Caco-2 (cell line): ENCODE measurements at places on chromosomes 2 and 18. TPM values are rescaled to one million over a fixed set of nuclear protein-coding genes. Genes with fewer than 3 reads are reported as not detected.

The REG3G gene
- not detected in 2 replicates for total RNA-seq

The FAM228A gene
- not detected in 2 replicates for total RNA-seq

The KATNAL2 gene
- not detected in 2 replicates for total RNA-seq

The DNAH6 gene
- total RNA-seq, result 0.32 and 0.70 TPM in 2 replicates

The IL37 gene
- 0.44 TPM in 1 of 2 replicates, not detected in the other for total RNA-seq

The ICOS gene
- not detected in 2 replicates for total RNA-seq

The MYO7B gene
- total RNA-seq, result 0.27 and 0.58 TPM in 2 replicates

The CD226 gene
- 0.02 TPM in 1 of 2 replicates, not detected in the other for total RNA-seq

The UGT1A1 gene
- total RNA-seq, result 2.6 and 3.0 TPM in 2 replicates

The CRYBA2 gene
- 0.59 TPM in 1 of 2 replicates, not detected in the other for total RNA-seq

DNA sequence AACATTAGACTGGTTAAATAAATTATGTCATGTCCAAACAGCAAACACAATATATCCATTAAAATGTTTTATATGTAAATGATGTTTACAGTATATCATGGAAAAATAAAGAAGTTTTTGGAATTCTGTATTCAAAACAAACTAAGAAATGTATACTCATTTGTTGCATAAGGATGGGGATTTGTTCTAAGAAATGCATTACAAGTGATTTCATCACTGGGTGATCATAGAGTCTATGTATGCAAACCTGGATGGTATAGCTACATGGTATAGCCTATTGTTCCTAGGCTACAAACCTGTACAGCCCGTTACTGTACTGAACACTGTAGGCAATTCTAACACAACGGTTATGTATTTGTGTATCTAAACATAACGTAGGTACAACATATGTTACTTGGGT is 35.1 kb downstream of the ARL5A start:
- H3K36me3 ChIP-seq, result no peaks in the 10 kb centered on the region
- H3K4me1 ChIP-seq, result no peaks in the 10 kb centered on the region
- no peak overlapping the region for H3K4me3 ChIP-seq
- no peaks in the 10 kb centered on the region for H3K27me3 ChIP-seq
- no peak for DNase-seq
- no peak overlapping the region for H3K27ac ChIP-seq

DNA sequence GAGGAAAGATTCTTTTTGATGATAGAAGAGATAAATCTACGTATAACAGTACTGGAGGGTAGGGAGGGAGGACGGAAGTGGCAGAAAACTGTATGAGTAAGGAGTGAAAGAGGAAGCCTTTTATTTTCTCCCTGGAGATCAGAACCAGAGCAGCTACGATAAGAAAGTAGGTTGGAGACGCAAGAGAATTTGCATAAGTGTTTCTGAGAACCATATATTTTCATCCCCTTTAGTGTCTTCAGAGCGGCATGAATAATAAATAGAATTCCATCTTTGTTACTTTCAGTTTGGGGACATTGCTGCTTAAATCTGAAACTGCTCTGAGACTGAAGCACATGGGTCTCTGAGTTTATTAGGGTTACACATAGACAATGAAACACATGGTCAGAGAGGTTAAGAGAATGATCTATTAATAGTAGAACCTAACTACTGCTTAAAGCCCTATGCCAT is 230.2 kb upstream of the TNP1 start:
- peaks cover 1% of the 10 kb centered on the region; the same call in 1 of the 2 replicates for H3K27me3 ChIP-seq
- H3K4me1 ChIP-seq, result no peaks in the 10 kb centered on the region
- no peak overlapping the region for H3K4me3 ChIP-seq
- H3K27ac ChIP-seq, result no peak overlapping the region
- DNase-seq, result no peak

DNA sequence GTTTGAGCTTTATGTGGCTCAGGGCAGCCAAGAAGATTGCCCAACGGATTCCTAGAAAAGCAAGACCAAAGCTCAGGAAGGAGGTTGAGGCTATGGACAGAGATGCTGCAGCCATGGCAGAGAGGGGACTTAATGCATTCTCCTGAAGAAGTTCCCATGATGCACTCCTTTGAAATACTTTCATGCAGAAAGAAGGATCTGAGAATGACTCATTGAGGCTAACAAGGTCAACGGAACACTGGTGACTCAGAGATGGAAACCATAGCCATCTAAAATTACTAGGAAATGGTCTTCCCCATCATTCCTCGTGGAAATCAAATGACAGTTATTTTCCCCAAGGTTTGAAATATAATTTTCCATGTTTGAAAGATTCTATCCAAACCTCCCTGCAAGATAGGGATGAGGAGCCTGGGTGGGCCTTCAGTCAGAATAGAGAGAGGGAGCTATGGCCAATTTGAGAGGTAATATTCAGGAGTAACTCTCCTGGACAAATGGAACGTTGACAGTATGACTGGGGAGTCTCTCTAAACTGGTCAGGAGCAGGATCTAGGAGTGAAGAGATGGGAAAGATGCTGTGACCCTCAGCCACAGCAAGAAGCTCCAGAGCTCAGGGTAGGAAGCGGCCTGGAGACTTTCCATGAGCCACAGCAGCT is 63.0 kb downstream of the REEP1 start:
- no peaks in the 10 kb centered on the region for H3K36me3 ChIP-seq
- no peak for DNase-seq
- H3K4me3 ChIP-seq, result no peak overlapping the region
- peaks cover 24% of the 10 kb centered on the region for H3K4me1 ChIP-seq
- H3K27me3 ChIP-seq, result no peaks in the 10 kb centered on the region

DNA sequence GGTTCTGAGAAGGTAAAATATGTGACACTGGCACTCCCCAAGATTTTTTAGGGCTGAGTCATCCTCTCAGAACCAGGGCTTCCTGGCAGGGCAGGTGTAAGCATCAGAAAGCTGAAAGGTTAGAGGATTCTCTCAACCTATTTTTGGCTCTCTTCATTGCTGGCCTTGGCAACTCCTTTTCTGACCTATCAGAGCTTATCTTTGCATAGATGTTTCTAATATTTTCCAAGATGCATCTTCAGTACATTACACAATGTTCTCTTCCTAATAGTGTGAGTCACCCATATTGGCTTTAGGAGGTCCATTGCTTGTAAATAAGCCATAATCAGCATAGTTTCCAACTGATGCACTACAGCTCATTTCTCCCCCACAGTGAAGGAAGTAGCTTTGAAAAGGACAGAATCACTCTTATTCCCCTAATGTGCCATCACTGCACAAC is 2008.4 kb upstream of the PIK3C3 start:
- peaks cover 4% of the 10 kb centered on the region; the same call in 1 of the 2 replicates for H3K4me1 ChIP-seq
- DNase-seq, result no peak
- H3K36me3 ChIP-seq, result no peaks in the 10 kb centered on the region
- H3K27ac ChIP-seq, result no peak overlapping the region
- H3K4me3 ChIP-seq, result no peak overlapping the region
- H3K27me3 ChIP-seq, result no peaks in the 10 kb centered on the region

DNA sequence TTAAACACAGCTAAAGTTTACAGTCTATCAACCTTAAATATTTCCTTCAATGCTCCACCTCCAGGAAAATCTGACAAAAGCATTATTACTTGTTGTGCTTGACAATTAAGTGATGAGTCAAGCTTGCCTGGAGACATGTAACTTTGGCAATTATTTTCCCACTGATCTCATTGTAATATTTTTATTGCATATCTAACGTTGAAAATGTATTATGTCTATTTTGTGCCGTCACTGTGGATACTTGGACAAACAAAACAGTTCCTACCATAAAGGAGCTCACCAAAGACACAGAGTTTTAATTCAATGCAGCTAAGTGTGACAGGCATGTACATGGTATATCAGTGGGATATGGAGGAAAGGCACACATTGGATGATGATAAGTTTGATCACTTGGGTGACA is 24.7 kb downstream of the RNF103 start:
- H3K27ac ChIP-seq, result no peak overlapping the region
- no peak overlapping the region for H3K4me3 ChIP-seq
- no peaks in the 10 kb centered on the region for H3K4me1 ChIP-seq
- DNase-seq, result no peak
- no peaks in the 10 kb centered on the region for H3K36me3 ChIP-seq

GRCh38 chr2:9668687-9669345 is 38.0 kb upstream of the YWHAQ start:
- no peak overlapping the region for H3K27ac ChIP-seq
- no peaks in the 10 kb centered on the region for H3K36me3 ChIP-seq
- H3K27me3 ChIP-seq, result no peaks in the 10 kb centered on the region
- no peak overlapping the region for H3K4me3 ChIP-seq
- H3K4me1 ChIP-seq, result no peaks in the 10 kb centered on the region

- peaks cover 13% of the 10 kb centered on the region for H3K4me1 ChIP-seq
- no peak for DNase-seq
- H3K27me3 ChIP-seq, result no peaks in the 10 kb centered on the region
- H3K36me3 ChIP-seq, result no peaks in the 10 kb centered on the region
These were observed 24.3 kb upstream of the UBE2F start for GRCh38 chr2:237942513-237942899.

DNA sequence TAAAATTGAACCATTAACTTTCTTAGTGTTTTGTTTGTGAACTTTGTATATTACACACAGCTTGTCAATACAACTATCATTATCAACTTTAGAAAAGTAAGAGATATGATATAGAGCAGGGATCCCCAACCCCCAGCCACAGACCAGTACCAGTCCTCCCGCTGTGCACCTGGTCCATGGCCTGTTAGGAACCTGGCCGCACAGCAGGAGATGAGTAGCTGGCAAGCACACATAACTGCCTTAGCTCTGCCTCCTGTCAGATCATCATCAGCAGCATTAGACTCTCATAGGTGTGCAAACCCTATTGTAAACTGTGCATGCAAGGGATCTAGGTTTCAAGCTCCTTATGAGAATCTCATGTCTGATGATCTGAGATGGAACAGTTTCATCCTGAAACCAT is 491.0 kb upstream of the NXPH2 start:
- H3K4me1 ChIP-seq, result no peaks in the 10 kb centered on the region
- DNase-seq, result no peak
- no peak overlapping the region for H3K27ac ChIP-seq

- H3K27me3 ChIP-seq, result no peaks in the 10 kb centered on the region
- no peak for DNase-seq
- no peak overlapping the region for H3K4me3 ChIP-seq
- no peaks in the 10 kb centered on the region for H3K4me1 ChIP-seq
- peaks cover 1% of the 10 kb centered on the region; the same call in 1 of the 2 replicates for H3K36me3 ChIP-seq
- no peak overlapping the region for H3K27ac ChIP-seq
These were observed 5.8 kb upstream of the RNU4ATAC start for GRCh38 chr2:121524685-121525425.

DNA sequence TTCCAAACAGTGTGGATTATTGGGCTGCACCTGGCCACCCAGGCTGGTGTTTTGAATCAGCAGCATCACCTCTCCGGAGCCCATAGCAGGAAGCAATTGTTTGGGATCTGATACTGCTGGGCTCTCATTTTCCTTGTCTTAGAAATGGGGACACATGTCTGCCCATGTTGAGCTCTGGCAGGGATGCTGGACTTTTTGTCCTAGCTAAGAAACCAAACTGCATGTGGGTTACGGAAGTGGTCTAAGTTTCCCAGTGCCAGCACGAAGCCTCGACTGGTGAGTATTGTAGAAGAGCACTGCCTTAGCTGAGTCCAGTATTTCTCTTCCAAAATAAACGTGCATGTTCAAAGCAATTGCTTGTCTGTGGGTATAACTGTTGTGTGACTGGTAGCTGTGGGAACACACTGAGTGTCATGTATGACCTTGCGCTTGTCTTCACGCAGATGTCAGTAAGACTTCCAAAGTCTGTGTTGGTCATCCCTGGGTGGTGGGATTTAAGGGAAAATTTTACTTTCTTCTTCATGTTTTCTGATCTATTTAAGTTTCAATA is 43.6 kb downstream of the SH3RF3 start:
- H3K4me3 ChIP-seq, result no peak overlapping the region
- no peaks in the 10 kb centered on the region for H3K27me3 ChIP-seq
- no peak for DNase-seq
- no peaks in the 10 kb centered on the region for H3K4me1 ChIP-seq
- H3K27ac ChIP-seq, result peak overlapping the region; percentile 17

DNA sequence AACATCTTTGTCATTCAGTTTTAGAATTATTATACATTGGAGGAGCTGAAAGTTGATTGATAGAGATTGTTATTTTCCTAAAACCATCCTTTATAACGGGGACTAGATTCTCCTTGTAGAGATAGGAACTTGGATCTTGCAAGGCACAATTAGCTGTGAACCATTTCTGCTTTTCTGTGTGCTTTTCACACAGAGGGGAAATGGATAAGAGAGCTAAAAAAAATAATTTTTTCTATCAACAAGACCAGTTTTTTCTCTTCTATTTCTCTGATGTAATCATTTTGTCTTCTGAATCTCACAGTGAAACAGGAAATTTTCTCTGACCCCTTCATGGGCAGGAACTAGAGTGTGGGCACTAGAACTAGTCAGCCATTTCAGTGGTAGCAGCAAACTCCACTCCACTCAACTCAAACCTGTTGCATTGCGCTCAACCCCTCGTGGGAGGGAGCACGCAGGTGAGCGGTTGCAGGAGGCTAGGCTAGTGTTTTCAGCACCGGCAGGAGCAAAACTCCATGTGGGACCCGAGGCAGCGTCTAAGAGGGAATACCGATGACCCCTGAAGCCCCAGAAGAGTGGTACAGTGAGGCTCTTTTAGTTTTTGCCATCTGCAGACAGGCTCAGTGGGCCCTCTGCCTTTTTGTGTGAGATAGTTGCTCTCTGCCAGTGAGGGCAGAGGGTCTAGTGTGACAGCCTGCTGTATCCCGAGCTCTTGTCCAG is 24.0 kb upstream of the SLC39A10 start:
- no peak overlapping the region for H3K27ac ChIP-seq
- H3K27me3 ChIP-seq, result no peaks in the 10 kb centered on the region
- no peak overlapping the region for H3K4me3 ChIP-seq
- no peak for DNase-seq

GRCh38 chr2:187529977-187530721 is 24.1 kb downstream of the TFPI start:
- no peaks in the 10 kb centered on the region for H3K36me3 ChIP-seq
- no peak for DNase-seq
- no peak overlapping the region for H3K4me3 ChIP-seq
- peaks cover 7% of the 10 kb centered on the region; the same call in 1 of the 2 replicates for H3K4me1 ChIP-seq
- no peaks in the 10 kb centered on the region for H3K27me3 ChIP-seq

- peaks cover 9% of the 10 kb centered on the region; the same call in 1 of the 2 replicates for H3K4me1 ChIP-seq
- no peaks in the 10 kb centered on the region for H3K27me3 ChIP-seq
- no peaks in the 10 kb centered on the region for H3K36me3 ChIP-seq
- H3K4me3 ChIP-seq, result peak within 1 kb of the TSS; percentile 97
These were observed at the start of gene FAM117B for GRCh38 chr2:202634556-202635427. TSS of gene FAM117B (plus strand) at chr2:202634969. CDS start at chr2:202635188, 219 bp downstream.

GRCh38 chr2:200698217-200698616 is 112.4 kb downstream of the AOX1 start:
- H3K27ac ChIP-seq, result no peak overlapping the region
- H3K36me3 ChIP-seq, result no peaks in the 10 kb centered on the region
- H3K4me3 ChIP-seq, result no peak overlapping the region
- peaks cover 14% of the 10 kb centered on the region for H3K4me1 ChIP-seq
- no peaks in the 10 kb centered on the region for H3K27me3 ChIP-seq

DNA sequence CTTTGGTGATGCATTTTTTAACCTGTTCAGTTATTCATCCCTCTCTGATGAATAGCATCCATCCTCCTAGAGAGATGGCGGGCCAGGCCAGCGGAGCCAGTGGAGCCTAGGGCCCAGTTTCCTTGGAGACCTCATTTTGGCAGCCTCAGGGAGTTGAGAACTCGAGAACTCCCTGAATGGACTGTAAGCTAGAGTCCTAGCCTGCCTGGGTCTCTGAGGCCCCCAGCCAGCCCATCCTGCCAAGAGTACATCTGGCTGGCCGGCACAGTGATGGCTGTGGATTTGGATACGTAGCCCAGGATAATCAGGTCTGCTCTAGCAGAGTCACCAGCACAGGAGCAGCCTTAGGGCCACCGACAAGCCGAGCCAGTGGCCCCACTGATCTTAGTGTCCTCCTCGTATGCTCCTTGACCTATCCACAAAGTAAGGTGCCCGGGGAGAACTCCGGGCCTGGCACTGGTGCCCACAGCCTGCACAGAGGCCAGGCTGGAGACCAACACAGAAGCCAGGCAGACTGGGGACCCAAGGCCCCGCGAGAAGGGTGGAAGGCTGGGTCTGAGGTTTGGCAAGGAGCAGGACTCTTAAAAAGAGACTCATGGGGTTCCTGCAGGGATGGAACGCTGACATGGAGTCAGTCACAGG is 110.5 kb upstream of the MCFD2 start:
- no peak for DNase-seq
- no peak overlapping the region for H3K4me3 ChIP-seq
- no peaks in the 10 kb centered on the region for H3K27me3 ChIP-seq
- H3K36me3 ChIP-seq, result no peaks in the 10 kb centered on the region
